ENCODE measurements at places on chromosomes 6 and 20. TPM values are rescaled to one million over a fixed set of nuclear protein-coding genes. Genes with fewer than 3 reads are reported as not detected.

Gene DSP
- 3.1 TPM for polyA plus RNA-seq

Gene PRICKLE4
- polyA plus RNA-seq = 1.9 TPM

Gene TNF
- polyA plus RNA-seq = 0.27 TPM

Gene FKBP5
- 14.6 TPM for polyA plus RNA-seq

Gene FRK
- polyA plus RNA-seq = 0.74 TPM

Gene ADTRP
- 0.35 TPM for polyA plus RNA-seq

Gene RRAGD
- 125 TPM for polyA plus RNA-seq

Gene CEP85L
- polyA plus RNA-seq = 15.2 TPM

Gene CASS4
- 6.8 TPM for polyA plus RNA-seq

Gene DZANK1
- polyA plus RNA-seq = 2.3 TPM

Gene RAET1E
- polyA plus RNA-seq = 0.98 TPM

Gene NKAPL
- 1.8 TPM for polyA plus RNA-seq

Gene KCNS1
- polyA plus RNA-seq = 0.03 TPM

Gene PDE10A
- polyA plus RNA-seq = 9.6 TPM

Gene ADGRF5
- 26.4 TPM for polyA plus RNA-seq

Gene NKX2-4
- polyA plus RNA-seq = not detected

Gene KCNG1
- 0.10 TPM for polyA plus RNA-seq

Gene IMPG1
- polyA plus RNA-seq = 0.83 TPM

Gene PNPLA1
- 0.09 TPM for polyA plus RNA-seq

Gene PROKR2
- not detected for polyA plus RNA-seq

Gene PBX2
- 102 TPM for polyA plus RNA-seq
